ENCODE measurements at places on chromosomes 16 and 17.

GRCh38 chr17:39335704-39336223 lies 65.7 kb downstream of the FBXL20 start:
- no peak for DNase-seq

DNA sequence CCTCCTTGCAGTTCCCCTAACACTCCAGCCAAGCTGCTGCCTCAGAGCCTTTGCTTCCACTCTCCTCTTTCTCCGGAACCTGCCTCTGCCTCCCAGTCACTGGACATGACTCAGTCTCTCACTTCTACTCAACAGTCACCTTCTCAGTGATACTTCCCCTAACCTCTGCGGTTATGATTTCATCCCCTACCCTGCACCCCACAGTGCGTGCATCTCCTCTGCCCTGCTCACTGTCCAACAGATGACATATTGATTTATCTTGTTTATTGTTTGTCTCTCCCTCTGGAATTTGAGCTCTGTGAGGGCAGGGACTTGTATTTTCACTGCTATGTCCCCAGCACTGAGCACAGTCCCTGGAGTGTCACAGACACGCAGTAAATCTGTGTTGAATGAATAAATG lies 100.7 kb downstream of the CYLD start:
- no peak for DNase-seq

DNA sequence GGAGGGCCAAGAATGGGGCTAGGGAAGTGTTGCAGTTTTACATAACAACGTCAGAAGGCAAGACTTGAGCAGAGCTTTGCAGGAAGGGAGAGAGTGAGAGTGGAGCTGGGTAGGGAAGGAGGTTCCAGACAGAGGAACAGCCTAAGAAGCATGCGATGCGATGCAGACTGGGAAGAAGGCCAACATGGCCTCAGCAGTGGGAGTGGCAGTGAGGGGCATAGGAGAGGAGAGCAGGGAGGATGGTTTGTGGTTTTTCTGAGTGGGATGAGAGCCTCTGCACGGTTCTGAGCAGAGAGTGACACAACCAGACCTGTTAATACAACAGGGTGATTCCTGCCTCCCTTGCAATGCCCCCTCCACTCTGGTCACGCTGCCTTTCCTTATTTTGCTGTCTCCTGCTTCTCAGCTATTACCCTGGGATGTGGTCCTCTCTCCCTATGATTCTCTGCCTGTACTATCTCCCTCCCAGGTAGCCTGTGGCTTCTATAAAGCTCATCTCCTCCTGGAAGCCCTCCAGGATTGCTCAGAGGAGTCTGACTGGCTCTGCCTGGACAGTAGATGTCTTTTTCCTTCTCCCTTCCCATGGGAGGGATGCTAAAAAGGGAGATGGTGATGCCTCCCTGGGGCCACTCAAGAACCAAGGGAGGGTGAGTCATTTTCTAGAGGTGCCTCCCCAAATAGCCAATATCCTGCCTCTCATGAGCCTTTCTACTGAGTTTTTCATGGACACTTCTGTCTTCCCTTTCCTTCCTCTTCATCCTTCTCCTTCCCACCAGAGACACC lies 38.7 kb upstream of the NGFR start:
- DNase-seq: no peak

DNA sequence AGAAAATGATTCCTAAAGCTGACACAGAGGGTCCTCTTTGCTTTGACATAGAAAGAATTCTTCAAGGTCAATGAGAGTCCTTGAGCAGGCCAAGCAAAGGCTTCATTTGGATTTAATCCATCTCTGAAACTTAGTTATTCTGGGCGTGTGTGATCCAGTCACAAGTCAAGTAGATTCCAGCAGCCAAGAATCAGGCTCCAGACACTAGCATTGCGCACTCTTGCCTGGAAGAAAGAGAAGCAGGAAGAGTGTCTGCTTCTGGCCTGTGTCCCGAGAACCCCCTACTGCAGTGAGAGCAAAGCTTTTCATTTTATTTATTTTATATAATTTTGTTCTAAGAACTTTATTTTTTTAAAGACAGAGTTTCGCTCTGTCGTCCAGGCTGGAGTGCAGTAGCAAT lies 88.2 kb upstream of the CACNG5 start:
- DNase-seq: no peak

GRCh38 chr17:32664936-32665583 lies 178.3 kb downstream of the CDK5R1 start:
- no peak for DNase-seq

All from stimulated activated naive CD8-positive, alpha-beta T cell treated with anti-CD3 and anti-CD28 coated beads, Interleukin-15, amount 100 ng/mL, for 72 hours (primary cell).